Islet precursor cell (in vitro differentiated cells): ENCODE measurements at places on chromosomes 7 and 10.
A peak's percentile ranks its signal among the peaks of the same experiment; 100 is the strongest.

GRCh38 chr10:19204246-19204917, 155.8 kb downstream of the MALRD1 start:
- DNase-seq = no peak

DNA sequence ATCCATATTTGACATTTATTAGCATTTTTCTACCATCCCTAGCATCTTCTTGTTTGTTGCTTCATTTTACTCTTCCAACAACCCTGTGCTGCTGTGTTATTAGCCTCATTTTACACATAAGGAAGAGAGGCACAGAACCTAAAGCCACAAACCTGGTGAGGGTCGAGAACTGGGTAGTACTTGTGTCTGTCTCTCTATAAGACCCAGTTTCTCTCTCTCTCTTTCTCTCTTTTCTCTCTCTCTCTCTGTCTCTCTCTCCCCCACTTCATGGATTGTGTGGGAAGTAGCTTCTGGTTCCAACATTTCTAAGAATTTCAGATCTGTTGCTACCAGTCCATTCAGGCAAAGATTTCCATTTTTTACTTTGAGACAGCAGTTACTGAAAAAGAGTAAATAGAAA, 1.4 kb upstream of the FRA10AC1 start:
- no peak for DNase-seq

DNA sequence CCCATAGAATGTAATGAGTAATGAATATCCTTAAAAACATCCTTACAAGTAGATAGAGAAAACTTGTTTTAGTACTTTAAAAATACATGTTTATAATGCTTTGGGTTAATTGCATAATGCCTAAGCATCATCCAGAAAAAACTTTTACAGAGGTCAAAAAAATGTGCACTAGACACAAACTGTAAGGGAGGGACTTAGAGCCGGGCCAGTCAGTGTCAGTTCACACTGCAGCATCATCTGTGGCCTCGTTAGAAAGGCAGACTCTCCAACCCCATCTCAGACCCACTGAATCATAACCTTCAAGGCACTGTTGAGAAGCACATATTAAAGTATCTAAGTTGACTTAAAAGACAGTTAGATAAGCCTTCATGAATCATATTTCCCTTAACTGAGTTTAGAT, 230.1 kb upstream of the PRPS1L1 start:
- no peak for DNase-seq

- DNase-seq = no peak
These were observed 181.6 kb downstream of the NPSR1 start for GRCh38 chr7:34839645-34840044.

DNA sequence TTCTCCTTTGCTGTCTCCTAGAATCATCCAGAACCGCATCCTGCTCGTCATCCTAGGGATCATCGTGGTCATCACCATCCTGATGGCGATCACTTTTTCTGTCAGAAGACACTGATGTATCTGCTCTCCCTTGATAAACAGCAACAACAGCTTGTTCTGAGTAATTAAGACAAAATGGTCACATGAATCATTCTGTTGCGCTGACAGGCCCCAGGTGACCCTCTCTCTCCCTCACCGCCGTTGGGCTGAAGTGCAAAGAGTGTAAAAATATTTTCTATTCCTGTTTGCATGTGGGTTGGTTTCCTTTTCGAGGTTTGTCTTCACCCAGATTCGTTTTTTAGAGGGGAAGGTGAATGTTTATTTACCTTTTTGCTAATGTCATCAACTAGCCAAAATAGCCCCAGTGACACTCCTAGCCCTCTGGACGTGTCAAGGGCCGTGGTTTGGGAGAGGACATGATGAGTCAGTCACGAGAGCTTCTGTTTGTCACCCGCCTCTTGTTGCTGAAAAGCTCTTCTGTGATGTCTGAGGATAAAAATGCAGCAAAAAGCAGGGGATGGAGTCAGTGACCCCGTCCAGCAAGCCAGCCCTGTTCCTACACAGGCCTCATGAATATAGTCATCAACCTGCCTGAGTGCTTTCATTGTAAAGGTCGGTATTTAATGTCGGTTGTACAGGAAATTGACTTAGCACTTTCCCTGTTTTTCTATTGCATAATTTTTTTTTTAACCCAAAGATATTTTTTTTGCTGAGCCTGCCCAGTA, 134.6 kb upstream of the TCF7L2 start:
- peak; percentile 94 for DNase-seq

GRCh38 chr7:83614112-83614511, 34.8 kb downstream of the SEMA3E start:
- no peak for DNase-seq

GRCh38 chr7:18489624-18490023, 5.9 kb upstream of the HDAC9 start:
- DNase-seq = no peak

DNA sequence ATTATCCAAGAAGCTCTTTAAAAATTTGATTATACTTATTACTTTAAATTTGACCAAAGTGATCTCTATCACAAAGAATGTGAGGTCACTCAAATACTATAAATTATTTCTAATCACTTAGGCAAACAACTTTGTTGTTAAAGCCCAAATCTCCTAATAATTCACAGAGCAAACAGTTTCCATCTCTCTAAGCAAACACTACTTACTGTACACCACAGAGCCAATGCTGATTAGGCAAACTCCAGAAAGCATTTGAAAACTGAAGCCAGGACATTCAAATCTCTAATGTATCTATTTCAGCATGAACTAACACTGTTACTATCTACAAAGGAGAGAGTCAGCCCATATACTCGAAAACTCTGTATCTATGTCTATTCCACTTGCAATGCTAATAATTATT, 107.1 kb downstream of the RNF32 start:
- DNase-seq = no peak

- DNase-seq = no peak
These were observed 41.0 kb upstream of the MRPS16 start for GRCh38 chr10:73293461-73293860.

DNA sequence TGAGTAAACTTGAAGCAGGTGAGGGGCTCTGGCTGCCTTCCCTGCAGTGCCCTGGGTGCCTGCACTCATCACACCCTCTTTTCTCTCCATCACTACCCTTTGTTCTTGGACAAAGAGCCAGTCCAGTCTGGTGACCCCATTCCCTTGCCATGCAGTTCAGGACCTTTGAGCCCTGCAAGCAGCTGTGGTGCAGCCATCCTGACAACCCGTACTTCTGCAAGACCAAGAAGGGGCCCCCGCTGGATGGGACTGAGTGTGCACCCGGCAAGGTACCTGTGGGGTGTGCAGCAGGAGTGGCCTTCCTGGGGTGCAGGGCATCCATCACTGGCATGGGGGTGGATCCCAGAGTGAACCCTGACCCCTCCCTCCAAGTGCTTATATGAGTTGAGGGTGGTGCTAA, 48.7 kb downstream of the TBATA start:
- DNase-seq = no peak

DNA sequence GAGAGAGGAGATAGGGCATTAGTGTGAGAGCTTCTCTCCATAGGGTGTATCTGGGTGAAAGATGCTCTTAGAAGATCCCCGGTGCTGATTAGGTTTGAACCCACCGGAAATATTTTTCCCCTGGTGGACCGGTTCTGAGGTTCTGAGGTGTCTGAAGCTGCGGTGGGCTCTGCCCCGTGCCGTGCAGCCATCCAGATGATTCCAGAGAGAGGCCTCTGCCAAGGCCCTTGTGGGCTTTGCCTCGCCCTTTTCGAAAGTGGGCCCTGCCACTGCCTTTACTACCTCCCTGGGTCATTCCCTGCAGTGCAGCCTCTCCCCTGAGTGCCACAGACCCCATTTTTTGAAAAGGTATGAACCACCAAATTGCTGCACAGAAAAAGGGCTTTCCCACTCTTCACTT, 2.8 kb downstream of the GIMAP8 start:
- no peak for DNase-seq

DNA sequence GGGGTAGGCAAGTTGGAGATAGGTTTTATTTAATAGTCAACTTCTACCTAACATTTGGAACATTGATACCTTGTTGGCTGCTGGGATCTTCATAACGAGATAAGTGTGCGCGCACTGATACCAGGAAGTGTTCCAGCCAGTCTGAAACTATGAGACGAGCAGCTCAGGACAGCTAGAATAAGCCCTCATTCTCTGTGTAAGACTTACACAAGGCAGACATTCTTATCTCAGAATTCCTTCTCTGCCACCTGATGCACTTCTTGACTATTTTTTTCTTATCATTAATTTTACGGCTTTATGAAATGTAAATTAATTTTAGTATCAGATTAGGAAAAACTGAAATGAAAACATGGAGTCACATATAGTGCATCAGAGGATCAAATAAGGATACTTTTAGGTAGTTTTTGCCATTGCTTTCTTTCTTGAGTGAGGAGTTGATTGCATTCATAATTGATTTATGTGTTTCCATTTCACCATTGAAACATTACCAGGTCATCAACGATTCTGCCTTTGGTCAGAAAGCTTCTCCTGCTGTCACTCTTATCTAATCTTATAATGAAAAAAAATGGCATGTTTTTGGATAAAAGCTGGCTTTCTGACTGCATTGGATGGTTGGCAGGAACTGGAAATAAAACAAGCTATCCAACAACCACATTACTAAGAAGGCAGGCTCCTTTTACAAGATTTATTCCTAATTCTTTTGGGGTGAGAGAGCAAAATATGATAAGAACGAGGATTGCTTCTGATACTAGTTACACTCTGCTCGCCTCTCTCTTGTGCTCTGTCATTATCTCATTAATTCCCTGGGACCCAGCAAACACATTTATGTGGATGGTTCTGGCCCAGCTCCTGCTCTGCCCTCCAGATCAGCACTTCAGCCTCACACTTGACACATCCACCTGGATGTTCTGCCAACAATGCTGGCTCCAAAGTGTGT, 40.4 kb upstream of the ABCB5 start:
- no peak for DNase-seq

- no peak for DNase-seq
These were observed at the start of gene HABP2 for GRCh38 chr10:113552701-113553100. Gene HABP2 (plus strand): TSS chr10:113553053. CDS start chr10:113553122, 69 bp downstream.

DNA sequence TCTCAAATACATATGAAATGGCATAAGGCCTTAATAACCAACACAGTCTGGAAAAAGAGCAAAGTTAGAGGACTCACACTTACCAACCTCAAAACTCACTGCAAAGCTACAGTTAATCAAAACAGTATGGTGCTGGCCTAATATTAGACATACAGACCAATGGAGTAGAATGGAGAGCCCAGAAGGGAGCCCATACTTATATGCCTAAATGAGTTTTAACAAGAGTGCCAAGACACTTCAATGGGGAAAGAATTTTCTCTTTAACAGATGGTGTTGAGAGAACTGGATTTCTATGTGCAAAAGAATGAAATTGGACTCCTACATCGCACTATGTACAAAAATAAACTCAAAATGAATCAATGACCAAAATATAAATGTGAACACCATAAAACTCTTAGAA, 522.6 kb downstream of the AUTS2 start:
- no peak for DNase-seq

- no peak for DNase-seq
These were observed 136.1 kb downstream of the PLXNA4 start for GRCh38 chr7:132440151-132440550.

DNA sequence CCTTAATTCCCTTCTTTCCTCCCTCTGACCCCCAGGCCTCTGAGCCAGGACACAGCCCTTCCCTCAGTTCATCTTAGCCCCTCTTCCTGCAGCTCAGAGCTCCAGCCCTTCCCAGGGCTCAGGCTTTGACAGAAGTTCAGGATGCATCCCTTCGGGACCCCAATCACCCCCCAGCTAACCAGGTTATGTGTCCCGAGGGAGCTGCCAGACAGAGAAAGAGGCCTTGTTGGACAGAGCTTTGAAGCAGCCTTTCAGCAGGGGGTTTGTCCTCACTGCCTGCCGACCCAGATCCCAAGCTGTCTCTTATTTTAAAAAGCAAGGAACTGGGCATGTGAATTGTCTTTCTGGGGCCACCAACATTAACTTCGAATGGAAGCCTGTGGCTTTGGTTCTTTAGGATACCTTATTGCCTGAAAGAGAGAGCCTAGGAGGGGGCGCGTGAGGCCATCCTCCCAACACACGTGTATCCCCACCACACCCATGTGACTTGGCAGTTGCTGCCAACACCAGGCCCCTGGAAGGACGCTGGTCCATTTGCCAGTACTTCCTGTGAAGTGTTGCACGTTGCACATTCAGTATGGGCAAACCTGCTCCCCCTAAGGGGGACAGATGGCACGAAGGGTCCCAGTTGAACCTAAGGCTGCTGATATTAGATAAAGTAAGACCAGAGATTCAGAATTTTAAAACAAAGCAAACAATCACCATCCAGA, 858 bp downstream of the CCDC136 start:
- no peak for DNase-seq

- DNase-seq = peak; percentile 41
These were observed 85.9 kb downstream of the DLG5 start for GRCh38 chr10:77840636-77841035.

- no peak for DNase-seq
These were observed 1214.7 kb downstream of the SORCS3 start for GRCh38 chr10:105855791-105856190.

GRCh38 chr10:61662794-61663259, at the start of gene CABCOCO1:
Gene CABCOCO1 (plus strand): TSS chr10:61662929. CDS start chr10:61662973, 44 bp downstream.
- peak; percentile 91 for DNase-seq

GRCh38 chr10:52984169-52984568, 211.6 kb upstream of the MBL2 start:
- DNase-seq = no peak

- DNase-seq = no peak
These were observed 47.6 kb downstream of the SLIT1 start for GRCh38 chr10:97138174-97138573.

- DNase-seq = no peak
These were observed 65.8 kb downstream of the NT5C2 start for GRCh38 chr10:103127241-103127640.

GRCh38 chr10:59865101-59865500, 41.3 kb downstream of the CCDC6 start:
- DNase-seq = peak; percentile 84

- DNase-seq = peak; percentile 37
These were observed 89.0 kb upstream of the CACUL1 start for GRCh38 chr10:118843647-118844265.

DNA sequence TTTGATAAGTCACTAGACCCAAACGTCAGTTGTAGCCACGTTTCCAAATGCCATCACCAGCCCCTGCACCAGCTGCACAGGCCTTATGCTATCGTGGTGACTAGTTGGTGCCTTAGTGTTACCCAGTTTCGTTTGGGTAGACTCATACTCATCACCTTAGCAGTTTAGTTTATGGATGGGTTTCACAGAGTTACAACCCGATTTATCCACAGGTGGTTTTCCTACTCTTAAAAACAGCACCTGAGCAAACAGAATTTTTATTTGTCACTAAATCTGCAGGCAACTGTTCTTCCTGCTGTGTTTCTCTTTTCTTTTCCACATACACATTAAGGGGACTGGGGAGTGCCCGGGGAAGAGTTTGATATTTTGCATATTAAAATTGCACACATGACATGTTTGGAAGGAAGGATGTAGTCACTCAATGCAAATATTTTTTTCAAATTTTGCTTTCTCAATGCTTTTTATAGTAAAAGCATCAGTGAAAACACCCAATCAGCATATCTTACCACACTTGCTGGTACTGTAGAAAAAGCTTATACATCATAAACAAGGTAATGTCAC, 41.6 kb downstream of the PDSS1 start:
- DNase-seq = no peak
